ENCODE measurements at places on chromosomes 7 and 10.

- no peak for DNase-seq
Measured at GRCh38 chr7:156669035-156669828, 28.7 kb downstream of the RNF32 start.

DNA sequence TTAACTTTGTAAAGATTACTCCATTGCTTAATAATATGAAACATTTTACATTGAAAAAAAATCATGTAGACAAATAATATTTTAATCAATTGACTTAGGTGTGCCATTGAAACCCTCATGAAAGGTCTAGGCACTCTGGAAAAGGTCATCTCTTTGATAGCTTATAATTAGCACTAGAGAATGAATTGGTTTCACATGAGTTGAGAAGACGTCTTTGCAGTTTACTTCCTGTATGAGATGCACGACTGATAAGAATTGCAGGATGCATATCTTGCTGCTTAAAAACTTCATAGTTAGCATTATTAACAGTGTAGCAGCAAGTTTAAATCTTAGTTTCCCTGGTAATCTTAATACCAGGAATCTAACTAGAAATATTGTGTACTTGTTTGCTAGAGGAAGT is 614.2 kb upstream of the COBL start:
- no peak for DNase-seq

- DNase-seq, result no peak
Measured at GRCh38 chr10:97904576-97904975, 54.9 kb downstream of the GOLGA7B start.

DNA sequence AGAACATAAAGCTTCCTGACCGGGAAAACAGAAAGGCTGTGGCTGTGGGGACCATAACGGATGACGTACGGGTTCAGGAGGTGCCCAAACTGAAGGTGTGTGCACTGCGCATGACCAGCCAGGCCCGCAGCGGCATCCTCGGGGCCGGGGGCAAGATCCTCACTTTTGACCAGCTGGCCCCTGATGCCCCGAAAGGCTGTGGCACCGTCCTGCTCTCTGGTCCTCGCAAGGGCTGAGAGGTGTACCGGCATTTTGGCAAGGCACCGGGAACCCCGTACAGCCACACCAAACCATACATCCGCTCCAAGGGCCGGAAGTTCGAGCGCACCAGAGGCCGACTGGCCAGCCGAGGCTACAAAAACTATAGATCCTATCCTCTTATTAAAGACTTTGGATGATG is 179.3 kb downstream of the PTN start:
- no peak for DNase-seq

DNA sequence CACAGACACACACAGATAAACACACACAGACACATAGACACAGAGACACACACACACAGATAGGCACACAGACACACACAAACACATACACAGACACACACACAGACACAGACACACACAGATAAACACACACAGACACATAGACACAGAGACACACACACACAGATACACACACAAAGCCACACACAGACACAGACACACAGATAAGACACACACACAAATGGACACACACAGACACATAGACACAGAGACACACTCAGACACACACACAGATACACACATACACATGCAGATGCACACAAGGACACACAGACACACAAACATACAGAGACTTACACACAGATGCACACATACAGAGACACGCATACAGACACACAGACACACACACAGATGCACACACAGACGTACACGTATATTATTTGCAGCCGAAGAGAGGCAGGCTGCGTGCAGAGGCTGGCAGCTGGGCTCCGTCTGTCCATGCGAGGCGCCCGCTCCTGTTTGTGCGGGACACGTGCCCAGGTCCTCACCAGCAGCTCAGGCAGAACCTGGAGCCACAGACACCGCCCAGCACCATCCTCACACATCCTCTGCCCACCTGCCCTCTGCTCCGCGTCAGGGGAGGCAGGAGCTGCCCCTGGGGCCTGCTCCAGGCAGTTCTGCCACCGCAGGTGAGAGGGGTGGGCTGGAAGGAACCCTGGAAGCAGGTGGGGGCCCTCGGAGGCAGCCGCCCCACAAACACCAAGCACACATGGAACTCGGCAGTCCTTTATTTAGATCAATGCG is 1.2 kb downstream of the CALML5 start:
- no peak for DNase-seq

DNA sequence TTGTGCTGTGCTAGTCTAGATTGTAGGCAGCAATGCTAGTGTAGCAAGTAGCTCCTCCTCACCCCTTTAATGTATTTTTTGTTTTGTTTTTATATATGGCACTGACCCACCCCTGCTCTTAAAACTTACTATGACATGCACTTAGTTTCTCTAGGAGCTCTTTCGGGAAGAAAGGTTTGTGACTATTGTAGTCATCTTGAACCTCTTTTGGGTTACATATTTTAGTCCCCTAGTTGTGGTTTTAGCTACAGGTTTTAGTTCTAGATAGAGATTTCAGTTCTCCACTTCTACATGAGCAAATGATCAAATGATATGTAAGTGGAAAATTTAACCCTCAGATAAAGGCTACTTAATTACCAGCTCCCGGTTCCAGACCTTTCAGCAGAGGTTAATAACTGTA is 14.9 kb downstream of the MINPP1 start:
- DNase-seq, result no peak

GRCh38 chr10:54905578-54906192 is 104.7 kb upstream of the PCDH15 start:
- no peak for DNase-seq

DNA sequence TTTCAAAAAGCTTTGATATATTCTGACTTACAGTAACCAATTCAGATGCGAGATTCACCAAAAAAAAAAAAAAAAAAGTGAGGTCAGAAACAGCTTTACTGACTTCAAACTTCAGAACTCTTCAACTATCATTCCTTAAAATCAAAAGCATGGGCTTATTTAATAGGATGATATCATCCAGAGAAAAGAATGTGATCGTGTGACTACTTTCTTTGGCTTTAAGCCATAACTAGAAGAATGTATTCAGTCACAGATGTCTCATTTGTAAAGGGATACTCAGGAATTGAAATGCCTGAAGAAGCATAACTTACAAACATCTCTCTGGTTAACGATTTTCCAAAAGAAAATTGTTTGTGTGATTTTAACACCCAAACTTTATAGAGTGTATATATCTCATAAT is 11.5 kb downstream of the TPK1 start:
- DNase-seq, result peak; percentile 72

- no peak for DNase-seq
Measured at GRCh38 chr7:138285129-138285528, 174.9 kb upstream of the TRIM24 start.

- no peak for DNase-seq
Measured at GRCh38 chr7:48976253-48976652, 51.9 kb downstream of the CDC14C start.

- no peak for DNase-seq
Measured at GRCh38 chr10:76552091-76552873, 1085.3 kb downstream of the KCNMA1 start.

All from kidney epithelial cell (primary cell).